ENCODE measurements at places on chromosomes 13 and 19.

- DNase-seq: no peak
These were observed 54.2 kb upstream of the USE1 start for GRCh38 chr19:17160908-17161307.

DNA sequence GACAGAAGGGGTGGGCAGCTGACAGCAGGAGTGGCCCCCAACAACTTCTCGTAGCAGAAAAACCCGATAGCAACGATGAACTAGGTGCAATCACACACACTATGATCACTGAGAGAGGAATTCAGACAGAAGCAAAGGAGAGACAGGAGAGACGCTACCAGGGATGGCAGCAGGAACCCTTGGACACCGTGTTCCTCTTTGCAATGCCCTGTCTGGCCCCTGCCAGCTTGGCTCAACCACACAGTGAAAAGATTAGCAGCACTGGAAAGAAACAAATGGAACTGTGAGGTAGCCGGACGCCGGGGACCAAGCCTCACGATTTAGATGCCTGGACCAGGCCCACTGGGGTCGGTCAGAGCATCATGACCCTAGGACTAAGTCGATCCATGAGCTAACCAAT lies 23.6 kb downstream of the DCAF15 start:
- DNase-seq: no peak

- DNase-seq: peak; percentile 9
These were observed 4.2 kb downstream of the ADPRHL1 start for GRCh38 chr13:113448885-113449692.

- DNase-seq: no peak
These were observed 137.5 kb downstream of the DCLK1 start for GRCh38 chr13:35993686-35994085.

DNA sequence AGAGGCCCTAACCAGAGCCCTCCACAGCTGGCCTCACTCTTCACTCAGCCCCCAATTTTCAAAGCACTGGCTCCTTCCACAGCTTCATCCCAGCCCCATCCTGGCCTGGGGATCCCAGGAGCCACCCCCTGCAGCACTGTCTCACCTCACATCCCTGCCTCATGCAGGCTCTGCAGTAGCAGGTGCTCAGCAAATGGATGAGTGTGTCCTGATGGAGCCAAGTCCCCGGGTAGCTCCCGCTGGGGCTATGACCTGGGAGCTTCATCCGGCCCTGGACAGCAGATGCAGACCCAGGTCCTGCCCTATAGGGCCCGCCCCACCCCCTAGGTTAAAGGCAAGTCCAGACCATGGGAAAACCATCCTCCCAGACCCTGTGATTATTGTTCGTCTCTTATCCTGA lies 143.2 kb upstream of the ZNF507 start:
- DNase-seq: no peak

DNA sequence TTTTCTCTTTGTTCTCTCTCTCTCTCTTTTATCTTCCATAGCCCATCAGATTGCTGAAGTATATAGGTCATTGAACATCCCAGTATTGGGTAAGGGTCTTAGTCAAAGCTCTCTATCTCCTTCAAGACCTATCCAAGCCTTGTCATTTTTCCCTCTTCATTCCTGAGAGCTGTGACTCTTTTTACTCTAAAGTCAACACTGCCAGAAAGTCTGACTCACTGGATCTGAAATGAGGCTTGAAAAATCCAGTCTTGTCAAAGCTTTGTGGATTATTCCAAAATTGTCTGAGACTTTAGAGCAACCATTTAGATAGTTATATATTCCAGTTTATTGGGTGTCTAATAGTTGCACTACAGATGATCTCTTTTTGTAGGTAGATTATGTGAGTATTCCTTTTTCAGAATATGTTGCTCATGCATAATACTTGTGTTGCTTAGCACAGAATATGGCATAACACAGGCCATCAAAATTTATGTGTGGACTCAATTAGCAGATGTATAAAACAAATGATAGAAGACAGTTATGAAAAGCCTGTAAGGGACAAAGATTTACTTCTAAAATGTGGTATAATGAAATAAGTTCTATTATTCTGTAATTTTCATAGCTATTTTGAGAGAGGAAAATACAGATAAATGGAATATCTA lies 389.3 kb upstream of the PCDH9 start:
- no peak for DNase-seq

- no peak for DNase-seq
These were observed 6.0 kb upstream of the B3GNT8 start for GRCh38 chr19:41433171-41433570.
